SHP77 treated with DMSO at 0.1 percent for 48 hours (cell line): ENCODE measurements at places on chromosomes 11 and 22.
A peak's percentile ranks its signal among the peaks of the same experiment; 100 is the strongest.

GRCh38 chr11:937841-938261 lies 12.2 kb downstream of the AP2A2 start:
- no peak for DNase-seq

- no peak for DNase-seq
These were observed 46.6 kb downstream of the CWC15 start for GRCh38 chr11:94926698-94927237.

- peak; percentile 7 for DNase-seq
These were observed 38.1 kb downstream of the AHNAK start for GRCh38 chr11:62508336-62509058.

- DNase-seq, result no peak
These were observed 27.8 kb downstream of the LIMK2 start for GRCh38 chr22:31239771-31240370.

DNA sequence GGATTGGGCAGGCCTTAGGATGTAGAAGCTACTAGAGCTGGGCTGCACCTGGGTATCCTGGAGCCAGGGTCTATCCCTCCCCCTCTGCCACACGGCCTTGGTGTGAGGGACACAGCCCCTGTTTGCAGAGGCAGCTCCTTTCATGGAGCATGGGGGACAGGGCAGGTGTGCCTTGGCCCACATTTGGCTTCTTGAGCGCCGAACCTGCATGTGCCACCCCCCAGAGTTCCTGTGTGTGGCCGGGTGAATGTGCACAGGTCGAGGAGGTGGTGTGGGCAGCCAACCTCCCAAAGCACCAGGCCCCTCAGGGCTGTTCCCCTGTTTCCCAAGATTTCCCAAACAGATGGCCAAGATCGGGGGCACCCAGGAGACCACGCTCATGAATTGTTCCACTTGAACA lies 7.9 kb upstream of the KCNQ1OT1 start:
- no peak for DNase-seq

DNA sequence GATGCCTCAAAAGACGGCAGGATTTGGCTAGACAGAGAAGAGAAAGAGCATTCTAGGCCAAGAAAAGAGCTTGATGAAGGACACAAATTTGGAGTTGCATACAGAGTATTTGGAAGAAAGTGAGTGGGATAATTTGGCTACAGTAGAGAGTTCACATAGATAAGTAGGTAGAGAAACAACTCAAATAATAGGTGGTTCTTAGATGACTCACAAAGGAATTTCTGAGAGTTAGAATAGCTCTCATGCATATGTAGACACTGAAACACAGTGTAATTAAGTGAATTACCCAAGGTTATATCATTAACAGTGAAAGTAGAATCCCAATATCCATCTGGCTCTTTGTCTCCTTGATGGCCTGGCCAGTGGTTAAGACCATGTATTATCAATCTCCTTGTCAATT lies 228.6 kb upstream of the DDI1 start:
- DNase-seq, result no peak
